ENCODE measurements at places on chromosomes 2 and 18.

- DNase-seq: no peak
Measured at GRCh38 chr2:219073413-219074129, 12.8 kb upstream of the IHH start.

DNA sequence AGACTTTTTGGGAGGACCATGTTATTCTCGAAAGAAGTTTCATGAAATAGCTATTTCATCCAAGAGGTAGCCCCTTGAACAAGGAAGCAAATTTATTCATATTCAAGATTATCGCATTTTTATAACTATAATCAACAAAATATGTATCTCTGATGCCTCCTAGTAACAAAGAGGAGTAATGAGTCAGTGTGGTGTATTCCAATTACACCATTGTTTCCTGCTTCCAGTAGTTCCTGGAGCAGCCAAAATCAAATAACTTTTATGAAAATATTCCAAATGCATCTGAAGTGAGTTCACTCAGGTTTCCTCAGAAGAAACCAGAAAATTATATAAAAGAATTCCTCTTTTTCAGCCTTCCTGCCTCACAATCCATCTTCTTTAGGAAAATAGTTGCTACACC, 43.0 kb downstream of the ANKRD36B start:
- no peak for DNase-seq

GRCh38 chr2:108414945-108415344, 34.1 kb upstream of the GCC2 start:
- DNase-seq: no peak

- DNase-seq: no peak
Measured at GRCh38 chr2:158775273-158776027, 19.7 kb upstream of the DAPL1 start.

- DNase-seq: no peak
Measured at GRCh38 chr2:239186516-239187357, 214.1 kb downstream of the HDAC4 start.

DNA sequence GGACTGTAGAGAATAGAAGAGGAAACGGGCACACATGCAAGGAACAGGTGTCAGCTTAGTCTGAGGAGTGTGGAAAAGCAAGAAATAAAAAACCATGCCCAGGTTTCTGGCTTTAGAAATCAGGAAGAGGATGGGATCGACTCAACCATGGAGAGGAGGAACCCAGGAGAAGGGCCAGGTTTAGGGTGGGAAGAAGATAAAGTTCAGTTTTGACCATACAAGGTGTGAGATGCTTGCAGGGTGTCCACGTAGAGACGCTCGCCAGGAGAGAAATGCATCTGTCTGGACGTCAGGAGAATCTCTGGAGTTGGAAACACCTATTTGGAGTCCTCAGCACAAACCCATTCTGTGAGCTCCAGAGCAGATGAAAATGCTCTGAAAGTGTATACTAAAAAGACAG, 275.1 kb downstream of the CYRIA start:
- no peak for DNase-seq

DNA sequence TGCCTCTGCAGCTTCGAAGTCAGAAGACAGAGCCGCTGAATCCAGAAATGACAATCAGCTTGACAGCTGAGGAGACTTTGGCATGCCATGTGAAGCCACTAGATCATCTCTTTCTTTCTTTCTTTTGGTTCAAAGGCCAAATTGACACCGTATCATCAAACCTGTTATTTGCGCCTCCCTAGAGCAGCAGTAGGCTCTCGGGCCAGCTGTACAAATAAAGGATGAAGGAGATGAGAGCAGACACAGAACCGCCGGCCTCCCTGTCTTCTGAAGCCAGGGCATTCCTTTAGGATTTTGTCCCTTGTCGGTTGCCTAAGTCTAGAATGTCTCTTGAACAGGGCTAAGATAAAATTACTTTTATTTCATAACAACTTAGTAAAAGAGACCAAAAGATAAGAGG, 36.8 kb downstream of the COL4A4 start:
- no peak for DNase-seq

DNA sequence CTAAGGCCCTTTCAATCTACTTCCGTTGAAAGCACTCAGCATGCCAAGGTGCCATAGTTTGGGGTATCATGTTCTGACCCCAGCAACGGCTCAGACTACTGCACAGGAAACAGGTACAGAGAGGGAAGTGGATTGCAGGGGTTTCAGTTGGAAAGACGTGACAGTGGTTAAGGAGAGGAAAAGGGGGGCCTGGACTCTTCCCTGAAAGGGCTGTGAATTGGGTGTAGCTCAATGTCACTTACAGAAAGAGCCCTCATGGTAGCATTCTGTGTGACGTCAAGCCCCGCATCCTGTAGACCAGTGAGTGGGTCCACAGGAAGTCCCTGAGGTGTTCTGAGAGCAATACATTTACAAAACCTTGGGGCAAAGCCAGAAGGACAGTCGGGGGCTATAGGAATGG, 121.5 kb upstream of the GYPC start:
- DNase-seq: no peak

GRCh38 chr2:2901384-2902345, 476.0 kb downstream of the EIPR1 start:
- DNase-seq: no peak

DNA sequence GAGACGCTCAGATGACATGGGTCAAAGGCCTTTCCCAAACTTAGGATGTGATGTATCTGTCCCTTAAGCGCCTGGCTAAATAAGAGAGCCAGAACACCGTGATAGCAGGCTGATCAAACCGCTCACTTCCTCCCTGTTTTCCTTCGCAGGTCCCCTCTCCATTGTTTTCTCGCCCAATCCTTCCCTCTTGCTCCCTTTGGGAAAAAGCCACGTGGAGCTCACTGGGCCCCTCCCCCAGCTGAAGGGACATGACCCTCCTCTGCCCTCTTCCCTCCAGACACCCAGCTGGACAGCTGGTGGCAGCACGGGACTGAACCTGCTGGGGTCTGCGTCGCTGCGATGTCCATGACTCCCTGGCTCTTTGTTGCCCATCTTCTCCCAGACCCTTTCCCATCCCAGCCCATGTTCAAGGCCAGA, 201.7 kb downstream of the TNS1 start:
- no peak for DNase-seq

GRCh38 chr2:208386541-208386940, 20.1 kb upstream of the PTH2R start:
- DNase-seq: no peak

GRCh38 chr2:110802208-110802932, 70.0 kb downstream of the ACOXL start:
- DNase-seq: no peak

DNA sequence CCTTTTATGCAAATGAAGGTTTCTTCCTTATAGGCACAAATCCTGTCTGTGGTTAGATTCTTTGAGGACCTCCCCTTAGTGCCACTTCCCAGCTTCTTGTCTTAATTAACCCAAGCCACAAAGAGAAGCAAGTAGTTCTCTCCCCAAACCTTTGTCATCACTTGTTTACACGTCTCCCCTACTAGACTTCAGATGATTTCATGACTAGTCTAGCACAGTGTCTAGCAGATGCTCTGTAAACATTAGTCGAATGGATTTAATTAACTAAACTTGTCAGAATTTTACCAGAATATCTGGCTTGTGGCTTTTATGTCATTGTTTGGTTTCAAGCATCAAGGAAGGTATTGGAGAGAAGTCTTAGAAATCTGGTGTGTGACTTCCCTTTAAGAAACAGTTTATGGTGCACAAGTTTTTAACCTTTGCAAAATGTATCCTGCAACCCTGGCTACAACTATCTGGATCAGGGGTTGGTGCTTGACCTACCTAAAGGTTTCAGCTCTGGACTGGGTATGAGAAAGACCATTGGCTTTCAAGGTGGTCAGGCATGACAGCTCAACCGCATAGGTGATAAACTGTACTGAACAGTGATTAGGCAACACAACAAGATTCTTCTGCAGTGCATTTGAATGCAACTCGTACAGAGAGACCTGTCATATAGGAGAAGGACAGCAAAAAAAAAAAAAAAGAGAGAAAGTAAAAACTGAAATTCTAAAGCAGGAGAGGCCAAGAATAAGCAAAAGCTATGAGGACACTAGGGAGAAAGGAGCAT, 93.2 kb upstream of the CCDC150 start:
- no peak for DNase-seq

DNA sequence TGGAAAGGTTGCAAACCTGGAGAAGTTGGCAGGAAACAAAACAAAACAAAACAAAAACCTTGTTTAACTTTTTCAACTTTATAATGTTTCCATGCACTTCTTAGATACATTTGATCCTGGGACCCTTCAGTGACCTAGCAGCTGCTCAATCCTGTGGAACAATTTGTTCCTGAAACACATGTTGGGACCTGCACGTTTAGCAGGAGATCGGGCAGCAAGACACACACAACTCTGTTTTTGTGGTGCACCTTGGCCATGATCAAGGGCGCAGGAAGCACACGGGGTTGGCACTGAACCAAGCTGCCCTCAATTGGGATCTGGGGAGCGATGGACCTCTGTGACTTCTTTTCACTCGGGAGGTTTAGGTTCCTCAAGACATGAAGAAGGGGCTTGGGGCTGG, 268.7 kb downstream of the LOXHD1 start:
- no peak for DNase-seq

DNA sequence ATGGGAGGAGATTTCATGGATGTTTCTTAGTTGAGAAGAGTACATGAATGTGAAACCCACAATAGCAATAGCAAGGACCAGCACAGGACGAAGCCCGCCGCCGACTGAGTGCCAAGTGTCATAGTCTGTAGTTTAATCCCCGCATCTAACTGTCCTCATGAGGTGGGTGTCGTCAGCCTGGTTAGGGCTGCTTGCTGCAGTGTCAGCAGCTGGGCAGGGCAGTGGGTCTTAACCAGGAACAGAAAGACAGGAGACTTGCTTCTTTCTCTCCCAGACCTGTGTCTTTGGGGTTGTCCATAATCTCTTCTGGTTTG, 146.6 kb downstream of the VAPA start:
- no peak for DNase-seq

GRCh38 chr2:31728406-31729064, 147.8 kb upstream of the SRD5A2 start:
- no peak for DNase-seq

GRCh38 chr2:100793982-100794381, 26.0 kb upstream of the NPAS2 start:
- no peak for DNase-seq

GRCh38 chr18:5311301-5311989, 15.9 kb upstream of the ZBTB14 start:
- DNase-seq: no peak

DNA sequence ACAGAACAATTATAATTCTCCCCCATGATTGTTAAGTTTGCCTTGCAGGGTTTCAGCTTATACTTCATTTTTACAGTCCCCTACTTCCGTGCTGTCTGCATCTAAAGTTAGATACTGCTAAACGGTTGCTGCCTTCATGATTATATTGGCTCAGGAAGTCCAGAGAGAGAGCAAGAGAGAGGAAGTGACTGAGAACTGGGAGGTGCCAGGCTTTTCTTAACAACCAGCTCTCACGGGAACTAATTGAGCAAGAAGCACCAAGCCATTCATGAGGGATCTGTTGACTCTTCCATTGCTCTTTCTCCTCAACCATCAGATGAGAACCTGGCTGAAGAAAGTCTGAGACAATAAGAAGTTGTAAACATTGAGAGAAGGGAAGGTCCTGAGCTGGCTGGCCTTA, 125.5 kb upstream of the SIX2 start:
- no peak for DNase-seq

DNA sequence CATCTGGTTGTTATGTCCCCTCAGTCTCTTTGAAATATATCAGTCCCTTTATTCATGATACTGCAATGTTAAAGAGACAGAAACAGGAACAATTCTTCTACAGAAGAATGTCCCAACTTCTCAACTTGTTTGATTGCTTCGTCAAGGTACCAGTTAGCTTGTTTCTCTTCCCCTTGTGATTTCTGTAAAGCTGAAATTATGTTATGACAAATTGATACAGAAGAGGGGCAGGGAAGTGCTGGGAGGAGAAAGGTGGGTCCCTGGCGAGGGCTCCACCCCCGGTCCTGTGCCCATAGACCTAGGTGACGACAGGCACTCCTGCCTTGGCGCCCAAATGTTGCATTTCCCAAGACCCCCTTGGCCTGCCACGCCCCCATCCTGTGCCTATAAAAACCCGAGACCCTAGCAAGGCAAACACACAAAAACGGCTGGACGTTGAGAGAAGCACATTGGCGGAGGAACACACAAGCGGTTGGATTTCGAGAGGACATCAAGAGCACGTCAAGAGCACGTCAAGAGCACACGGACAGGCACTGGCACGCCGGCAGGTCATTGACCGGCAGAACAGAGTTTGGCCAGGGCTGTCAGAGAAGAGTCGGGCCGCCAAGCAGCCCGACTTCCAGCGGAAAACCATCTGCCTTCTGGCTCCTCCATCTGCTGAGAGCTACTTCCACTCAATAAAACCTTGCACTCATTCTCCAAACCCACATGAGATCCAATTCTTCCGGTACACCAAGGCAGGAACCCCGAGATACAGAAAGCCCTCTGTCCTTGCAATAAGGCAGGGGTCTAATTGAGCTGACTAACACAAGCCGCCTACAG, 11.5 kb upstream of the RTN4 start:
- DNase-seq: no peak

DNA sequence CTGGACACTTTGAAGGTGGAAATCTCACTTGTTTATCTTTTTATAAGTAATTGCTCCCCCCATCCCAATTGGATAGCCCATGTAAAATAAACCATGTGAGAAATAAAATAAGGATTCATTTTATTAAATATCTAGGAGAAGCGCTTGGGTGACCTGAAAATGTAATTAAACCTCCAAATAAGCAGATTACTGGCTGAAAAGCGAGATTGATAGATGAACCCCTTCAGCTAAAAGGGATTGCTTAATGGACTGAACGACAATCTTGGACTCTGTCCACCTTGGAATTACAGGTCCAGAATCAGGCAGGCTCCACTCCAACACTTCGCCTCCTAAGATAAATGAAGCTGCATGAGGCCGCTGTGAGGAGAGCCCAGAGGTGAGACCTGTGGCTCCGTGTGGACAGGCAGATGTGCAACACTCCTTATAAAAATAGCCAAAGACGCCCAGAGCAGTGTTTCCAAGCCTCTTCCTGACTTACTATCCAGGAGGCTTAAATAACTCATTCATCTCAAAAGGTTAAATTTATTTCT, 441.5 kb downstream of the MTX2 start:
- no peak for DNase-seq

- DNase-seq: no peak
Measured at GRCh38 chr2:37080266-37080665, 3.9 kb downstream of the HEATR5B start.

DNA sequence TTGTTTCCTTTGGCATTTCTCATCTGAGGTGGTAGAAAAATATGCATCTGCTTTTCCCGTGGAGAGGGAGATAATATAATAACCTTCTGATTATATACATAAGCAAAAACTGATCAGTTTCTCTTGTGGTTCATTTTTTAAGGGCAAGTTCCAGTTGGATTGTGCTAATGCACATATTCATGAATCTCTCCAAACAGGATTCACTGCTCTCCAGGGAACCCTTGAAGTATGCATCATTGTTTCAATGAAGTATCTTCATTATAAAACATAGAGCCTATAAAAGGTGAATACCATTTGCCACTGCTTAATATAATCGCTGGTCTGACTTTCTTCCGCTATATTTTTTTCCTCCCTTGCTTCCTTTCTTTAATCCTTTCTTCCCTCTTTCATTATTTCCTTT, 384.7 kb downstream of the FIGN start:
- DNase-seq: no peak
